H9 (cell line): ENCODE measurements at places on chromosomes 2 and 18. TPM values are rescaled to one million over a fixed set of nuclear protein-coding genes. Genes with fewer than 3 reads are reported as not detected.

DNA sequence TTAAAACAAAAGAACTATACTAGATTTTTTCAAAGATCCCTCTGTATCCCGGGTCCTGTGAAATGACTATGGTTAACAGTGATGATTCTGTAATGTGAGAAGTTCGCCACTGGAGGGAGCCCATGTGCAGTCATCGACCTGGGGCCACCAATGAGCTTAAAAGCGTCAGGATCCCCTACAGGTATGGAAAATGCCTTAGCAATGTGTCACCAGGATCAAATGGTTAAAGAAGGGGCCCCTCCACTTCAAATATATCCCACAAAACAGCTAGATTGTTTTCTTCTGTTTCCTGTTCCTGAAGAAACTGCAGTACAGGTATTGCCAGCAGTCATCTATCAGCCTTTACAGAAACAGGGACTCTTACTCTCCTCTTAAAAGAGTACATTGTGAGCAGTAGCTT, 15.3 kb downstream of the CHRNA1 start:
- DNase-seq: peak; percentile 84

DNA sequence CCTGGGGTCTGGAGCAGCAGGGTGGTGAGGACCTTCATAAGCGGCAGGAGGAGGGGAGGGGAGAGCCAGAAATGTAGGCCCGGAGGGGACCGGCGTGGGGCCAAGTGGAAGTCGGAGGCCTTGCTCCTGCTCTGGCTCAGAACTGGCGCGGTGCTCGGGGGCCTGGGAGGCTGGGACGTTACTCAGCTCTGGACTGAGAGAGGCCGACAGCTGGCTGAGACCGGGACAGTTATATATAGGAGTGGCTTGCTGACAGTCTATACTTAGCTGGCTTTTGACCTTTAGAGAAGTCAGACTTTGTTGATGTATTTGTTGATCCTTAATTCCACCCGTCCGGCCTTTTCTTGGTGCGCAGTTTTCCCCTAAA, 15.7 kb downstream of the IGFBP5 start:
- no peak for DNase-seq

GRCh38 chr18:48034651-48035555, 104.4 kb upstream of the SMAD2 start:
- DNase-seq: no peak

DNA sequence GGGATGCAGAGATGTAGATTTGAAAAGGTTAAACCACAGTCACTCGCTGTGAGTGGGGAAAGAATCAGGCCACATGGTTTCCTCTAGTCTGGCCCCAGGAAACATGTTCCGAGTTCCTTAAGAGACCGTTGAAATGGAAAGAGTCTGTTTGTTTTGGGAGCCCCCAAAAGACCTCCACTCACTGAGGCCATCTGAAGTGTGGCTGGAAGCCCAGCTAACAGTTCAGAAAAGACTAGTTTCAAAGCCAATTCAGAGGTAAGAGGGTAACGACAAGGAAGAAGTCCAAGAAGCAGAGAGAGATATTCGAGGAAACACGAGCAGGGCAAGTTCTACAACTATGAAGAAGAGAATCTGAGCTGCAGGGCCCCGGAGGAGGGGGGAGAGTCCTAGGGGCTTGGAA, 61.0 kb downstream of the APOB start:
- DNase-seq: no peak

DNA sequence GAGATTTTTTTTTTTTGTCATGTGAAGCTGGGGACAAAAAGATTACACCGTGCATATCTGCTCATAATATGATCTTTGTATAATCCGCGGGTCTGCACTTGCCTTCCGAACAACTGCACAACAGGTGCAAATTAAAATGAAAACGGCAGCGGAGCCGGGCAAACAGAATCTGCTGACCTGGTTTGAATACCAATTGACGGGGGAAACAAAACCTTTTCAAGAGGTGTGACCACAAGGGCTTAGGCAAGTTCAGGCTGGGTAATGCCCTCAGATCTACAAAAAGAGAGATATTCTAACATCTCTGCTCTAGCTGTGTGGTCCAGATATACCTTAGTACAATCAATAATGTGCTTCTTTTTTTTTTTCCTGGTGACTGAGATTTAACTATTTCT, 88.5 kb downstream of the ZEB2 start:
- DNase-seq: no peak

The LRATD1 gene
- 0.31 and 0.39 TPM in 2 replicates for total RNA-seq

The AGXT gene
- total RNA-seq: not detected in 2 replicates

The SKA1 gene
- total RNA-seq: 20.2 and 20.6 TPM in 2 replicates
